ENCODE measurements at places on chromosomes 5 and 9.

GRCh38 chr5:67032921-67033664 lies 163.5 kb downstream of the CD180 start:
- no peak for DNase-seq

DNA sequence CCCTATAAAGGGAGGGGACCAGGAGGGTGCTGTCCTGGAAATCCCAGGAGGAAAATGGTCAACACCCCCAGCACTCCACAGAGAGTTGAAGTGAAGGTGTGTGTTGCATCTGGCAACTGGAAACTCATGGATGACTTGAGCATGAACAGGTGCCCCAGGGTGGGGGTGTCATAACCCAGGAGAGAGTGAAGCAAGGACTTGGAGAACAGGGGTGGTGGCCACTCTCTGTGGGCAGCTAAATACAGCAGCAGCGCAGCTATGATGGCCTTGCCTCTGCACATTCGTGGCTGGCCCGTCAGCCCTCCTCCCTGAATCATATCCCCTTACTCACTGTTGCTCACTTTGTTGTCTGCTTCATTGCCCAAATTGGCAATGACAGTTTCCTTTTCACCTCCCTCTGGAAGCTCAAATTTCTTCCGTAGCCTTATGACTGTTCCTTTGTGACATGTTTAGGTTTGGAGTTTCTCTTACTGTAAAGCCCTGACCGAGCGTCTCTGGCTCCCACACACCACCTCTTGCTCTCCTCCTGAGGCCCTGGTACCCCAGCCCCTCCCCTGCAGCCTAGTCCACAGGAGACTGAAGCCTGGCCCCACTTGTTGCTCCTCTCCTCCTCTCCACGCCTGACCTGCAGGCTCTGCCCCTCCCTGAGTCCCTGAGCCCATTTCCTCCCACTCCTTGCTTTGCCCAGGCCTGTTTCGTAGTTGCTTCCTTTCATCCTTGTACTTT lies 185.8 kb downstream of the CD180 start:
- DNase-seq: no peak

DNA sequence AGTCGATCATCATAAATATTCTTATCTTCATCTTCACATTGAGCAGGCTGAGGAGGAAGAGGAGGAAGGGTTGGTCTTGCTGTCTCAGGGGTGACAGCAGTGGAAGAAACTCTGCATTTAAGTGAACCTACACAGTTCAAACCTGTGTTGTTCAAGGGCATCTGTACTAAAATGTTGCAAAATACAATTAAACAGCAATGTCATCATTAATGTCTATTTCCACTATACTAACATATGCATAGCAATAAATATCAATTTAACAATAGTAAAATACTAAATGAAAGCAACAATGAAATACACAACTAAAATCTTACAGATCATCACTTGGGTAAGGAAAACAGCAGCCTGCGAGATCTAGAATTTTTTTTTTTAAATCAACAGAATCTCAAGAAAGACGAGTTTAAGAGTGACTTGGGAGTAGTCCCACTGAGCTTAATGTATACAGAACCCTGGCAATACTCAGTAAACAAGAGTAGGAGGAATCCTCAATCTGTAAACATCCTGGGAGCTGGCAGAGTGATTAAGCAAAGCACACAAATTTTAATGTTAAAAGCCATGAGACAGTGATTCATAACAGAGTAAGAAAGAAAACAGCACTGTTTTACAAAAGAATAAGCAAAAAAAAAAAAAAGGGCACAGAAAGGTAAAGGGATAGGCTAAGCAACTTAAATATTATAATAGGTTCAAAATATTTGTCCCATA lies 10.0 kb downstream of the HOMER1 start:
- DNase-seq: no peak

- DNase-seq: no peak
Measured at GRCh38 chr5:109484597-109484996, 74.8 kb upstream of the PJA2 start.

DNA sequence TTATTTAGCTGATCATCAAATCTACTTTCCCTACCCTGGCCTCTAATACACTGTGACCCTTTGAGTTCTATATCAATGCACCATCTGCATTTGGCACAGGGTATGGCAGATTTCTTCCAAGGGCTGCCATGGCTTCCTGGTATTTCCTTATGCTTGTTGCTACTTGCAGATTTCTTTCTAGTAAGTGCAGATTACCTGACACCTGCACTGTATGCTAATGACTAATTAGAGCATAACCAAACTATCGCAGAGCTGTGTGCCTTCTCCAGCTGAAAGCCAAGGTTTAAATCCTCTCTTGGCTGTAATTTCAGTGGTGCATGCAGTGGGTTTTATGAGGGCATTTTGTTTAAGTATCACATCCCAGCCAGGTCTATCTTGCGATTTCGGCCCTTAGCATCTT lies 293.7 kb downstream of the KIF4B start:
- no peak for DNase-seq

GRCh38 chr5:937151-937924 lies 44.7 kb downstream of the TRIP13 start:
- DNase-seq: peak; percentile 79

GRCh38 chr5:62509806-62510205 lies 68.8 kb upstream of the LRRC70 start:
- DNase-seq: no peak

- no peak for DNase-seq
Measured at GRCh38 chr9:114218264-114219120, 63.2 kb downstream of the COL27A1 start.

DNA sequence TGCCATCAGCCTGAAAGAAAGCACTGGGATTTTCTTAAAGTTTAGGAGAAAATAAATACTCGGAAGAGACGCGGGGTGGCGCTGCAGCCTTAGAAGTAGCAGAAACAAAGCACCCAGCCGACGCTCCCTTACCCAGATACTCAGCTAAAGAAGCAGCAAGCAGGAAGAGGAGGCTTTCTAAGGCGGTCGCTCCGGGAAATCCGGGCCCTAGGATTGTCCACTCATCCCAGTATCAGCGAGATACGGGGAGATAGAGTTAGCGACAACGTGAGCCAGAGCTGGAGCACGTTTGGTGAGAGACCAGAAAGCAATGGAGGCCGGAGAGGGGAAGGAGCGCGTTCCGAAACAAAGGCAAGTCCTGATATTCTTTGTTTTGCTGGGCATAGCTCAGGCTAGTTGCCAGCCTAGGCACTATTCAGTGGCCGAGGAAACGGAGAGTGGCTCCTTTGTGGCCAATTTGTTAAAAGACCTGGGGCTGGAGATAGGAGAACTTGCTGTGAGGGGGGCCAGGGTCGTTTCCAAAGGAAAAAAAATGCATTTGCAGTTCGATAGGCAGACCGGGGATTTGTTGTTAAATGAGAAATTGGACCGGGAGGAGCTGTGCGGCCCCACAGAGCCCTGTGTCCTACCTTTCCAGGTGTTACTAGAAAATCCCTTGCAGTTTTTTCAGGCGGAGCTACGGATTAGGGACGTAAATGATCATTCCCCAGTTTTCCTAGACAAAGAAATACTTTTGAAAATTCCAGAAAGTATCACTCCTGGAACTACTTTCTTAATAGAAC lies at the start of gene PCDHB2:
Gene PCDHB2, plus strand, starts transcription at position 135 of the 782 bp plus-strand sequence. Its CDS starts 176 bp downstream, at position 311.
- DNase-seq: peak; percentile 25

DNA sequence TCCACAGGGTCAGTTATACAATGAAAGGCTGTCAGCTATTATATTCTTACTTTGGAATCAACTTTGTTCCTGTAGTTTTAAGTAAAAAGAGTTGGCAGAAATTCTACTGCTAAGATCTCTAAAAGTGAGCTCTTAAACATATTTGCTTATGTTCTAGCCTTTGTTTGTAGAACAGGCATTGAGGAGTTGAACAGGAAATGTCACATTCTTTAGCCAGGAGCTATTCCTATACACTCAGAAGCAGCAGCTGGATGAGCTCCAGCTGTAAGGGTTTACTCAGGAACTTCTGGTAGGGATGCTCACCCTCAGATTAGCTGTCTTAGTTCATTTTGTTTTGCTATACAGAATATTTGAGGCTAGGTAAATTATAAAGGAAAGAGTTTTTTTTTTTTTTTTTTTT lies 22.4 kb upstream of the SPINK14 start:
- no peak for DNase-seq

DNA sequence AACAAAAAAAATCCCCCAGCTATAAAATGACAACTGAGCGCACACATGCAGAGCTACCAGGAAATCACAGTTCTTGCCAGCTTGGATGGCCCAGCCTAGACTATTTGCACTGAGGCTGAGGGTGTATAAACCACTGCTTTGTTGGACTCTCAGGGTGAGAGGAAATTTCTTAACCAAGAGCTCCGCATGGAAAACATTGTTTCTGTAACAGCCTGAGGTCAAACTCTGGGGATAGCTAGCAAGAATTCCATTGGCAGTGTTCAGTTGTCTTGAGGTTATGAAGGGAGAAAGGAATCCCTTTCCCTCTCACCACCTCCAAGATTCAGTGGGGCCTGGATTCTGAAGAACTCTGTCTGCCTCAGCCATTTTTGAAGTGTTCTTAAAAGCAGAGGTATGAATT lies 360.0 kb downstream of the OSTF1 start:
- DNase-seq: no peak

DNA sequence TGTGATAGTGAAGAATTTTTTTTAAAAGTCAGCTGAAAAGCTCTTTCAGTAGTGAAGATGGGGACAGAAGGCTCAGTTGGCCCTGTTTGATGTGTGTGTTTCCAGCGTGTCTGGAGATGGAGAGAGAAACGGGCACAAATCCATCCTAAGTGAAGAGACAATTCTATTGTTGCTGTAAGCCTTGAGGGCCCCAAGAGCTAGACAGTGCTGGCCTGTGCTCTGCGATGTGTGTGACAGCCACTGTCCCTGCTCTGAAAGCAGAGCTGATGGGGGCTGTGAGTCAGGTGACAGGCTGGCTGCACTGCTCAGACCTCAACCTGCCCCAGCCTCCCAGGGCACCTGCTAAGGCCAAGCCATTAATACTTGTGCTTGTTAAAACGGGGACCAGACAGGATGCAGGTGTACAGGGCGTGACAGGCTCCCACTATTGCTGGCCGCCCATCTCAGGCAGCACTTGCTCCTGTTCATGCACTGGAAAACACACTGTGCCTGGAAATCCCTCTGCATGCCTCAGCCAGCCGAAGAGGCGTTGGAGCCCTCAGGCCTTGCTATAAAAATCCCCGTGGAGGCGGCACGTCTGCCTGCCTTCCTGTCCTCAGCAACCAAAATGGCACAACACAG lies 44.6 kb upstream of the SEMA4D start:
- DNase-seq: peak; percentile 48

DNA sequence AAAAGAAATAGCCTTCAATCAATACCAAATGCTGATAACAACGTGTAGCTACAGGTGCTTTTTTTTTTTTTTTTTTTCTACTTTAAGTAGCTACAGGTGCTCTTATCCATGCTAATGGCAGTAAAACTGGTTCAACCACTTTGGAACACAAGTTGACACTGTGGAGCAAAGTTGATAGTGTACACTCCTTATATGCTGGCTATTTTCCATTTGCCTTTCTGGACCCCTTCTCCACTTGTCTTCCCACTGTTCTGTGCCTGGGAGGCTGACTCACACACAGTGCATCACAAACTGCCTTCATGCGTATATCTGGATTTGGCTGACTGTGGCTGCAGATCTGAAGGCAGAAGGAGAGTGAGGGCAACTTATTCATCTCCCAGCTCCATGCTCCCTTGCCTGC lies 247.9 kb downstream of the MSX2 start:
- DNase-seq: no peak

DNA sequence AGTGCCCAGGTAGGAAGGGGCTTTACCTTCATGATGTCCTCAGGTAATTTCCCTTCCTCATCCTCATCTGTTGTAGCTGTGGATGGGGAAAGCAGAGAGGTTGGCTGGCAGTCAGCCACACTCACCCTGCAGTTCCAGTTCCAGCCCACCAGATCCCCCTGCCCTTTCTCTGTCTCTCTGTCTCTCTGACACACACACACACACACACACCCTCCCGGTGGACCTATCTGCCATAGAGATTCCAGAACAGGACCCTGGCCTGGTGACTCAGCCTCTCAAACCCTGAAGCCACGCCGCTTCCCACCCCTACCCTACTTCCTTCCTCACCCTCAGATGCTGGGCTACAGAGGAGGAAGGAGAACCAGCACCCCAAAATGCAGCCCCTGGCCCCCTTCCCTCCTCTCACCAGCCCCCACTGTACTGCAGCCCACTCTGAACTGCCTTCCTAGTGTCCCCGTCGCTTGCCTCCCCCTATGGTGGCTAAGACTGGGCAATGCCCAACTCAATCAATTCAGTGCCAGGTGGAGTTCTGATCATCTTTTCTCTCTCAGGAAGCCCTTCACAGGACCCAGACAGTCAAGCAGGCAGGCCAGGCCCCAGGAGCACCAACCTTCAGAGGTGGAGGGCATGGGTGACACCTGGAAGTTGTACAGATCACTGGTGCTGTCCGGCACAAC lies 4.8 kb downstream of the IRF1 start:
- DNase-seq: no peak

- DNase-seq: no peak
Measured at GRCh38 chr9:110016340-110016739, 191.6 kb downstream of the C9orf152 start.

All from posterior cingulate gyrus (tissue), 11 donors.